ENCODE measurements at places on chromosomes 16 and 17.

DNA sequence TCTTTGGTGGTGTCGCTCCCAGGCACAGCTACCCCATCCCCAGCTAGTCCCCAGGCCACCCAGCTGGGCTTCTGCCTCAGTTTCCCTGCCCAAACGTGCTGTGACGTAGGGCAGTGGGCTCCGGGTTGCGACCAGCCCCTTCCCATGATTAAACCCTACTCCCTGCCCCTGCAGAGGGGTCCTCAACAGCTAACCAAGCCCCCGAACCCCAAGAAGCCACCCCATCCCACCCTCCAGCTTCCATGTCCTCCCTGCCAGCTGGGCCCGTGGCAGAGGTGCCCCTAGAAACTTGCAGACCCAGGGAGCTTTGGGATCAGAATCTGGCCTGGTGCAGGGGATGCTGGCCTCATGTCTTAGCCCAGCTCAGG, 879 bp upstream of the NTN3 start:
- DNase-seq: no peak

GRCh38 chr16:70746040-70746707, 54.8 kb downstream of the VAC14 start:
- no peak for DNase-seq

DNA sequence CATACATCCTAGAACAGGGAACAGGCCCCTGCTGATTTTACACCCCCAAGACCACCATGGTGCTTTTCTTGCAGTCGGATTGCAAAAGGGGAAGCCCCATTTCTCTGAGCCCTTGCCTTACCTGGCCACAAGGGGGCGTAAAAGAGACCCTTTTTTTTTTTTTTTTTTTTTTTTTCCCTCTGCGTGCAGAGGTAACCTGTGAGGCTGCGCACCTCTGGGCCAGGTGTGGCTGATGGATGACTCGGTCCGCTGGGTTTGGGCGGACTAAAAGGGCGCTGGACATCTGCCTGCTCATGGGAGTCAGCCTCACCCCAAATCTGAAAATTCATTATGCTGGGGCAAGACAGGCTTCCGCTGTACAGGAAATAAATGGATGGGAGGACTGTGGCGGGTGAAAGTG, 281.0 kb downstream of the CBLN1 start:
- DNase-seq: no peak

GRCh38 chr17:22303096-22303495, 610.8 kb downstream of the KCNJ18 start:
- no peak for DNase-seq

DNA sequence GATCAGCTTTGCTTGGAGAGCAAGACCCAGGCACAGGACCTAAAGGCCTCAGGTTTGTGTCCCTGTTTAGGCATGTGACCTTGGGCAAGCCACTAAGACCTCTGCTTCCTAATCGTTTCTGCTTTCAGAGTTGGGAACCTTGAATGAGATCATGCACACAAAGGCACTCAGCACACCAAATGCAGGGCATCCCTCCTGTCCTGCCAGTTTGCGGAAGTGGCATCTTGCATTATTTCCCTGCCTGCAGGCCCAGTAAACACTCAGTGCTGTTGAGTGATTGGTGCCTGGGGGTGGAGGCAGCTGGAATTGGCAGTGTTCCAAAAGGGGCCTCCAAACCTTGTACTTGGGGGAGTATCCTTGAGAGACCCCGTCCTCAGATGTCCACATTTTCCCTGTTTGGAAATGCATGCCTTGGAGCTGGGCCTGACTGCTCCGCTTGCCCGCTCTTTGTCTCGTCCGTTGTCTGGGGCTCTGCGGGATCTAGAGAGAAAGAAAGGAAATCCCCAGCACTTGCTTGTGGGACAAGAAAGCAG, 28.7 kb downstream of the MRM1 start:
- DNase-seq: no peak

DNA sequence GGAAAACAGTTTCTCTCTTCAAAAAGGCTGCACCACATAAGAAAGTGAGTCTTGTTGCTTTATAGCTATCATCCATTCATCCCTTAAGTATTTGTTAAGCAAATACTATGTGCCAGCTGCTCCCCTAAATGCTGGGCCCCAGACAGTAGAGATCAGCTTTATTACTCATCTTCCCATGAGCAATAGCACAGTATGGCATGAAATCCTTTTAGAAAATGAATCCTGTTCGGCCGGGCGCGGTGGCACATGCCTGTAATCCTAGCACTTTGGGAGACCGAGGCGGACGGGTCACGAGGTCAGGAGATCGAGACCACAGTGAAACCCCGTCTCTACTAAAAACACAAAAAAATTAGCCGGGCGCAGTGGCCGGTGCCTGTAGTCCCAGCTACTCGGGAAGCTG, 99.5 kb downstream of the MYO1D start:
- DNase-seq: no peak

DNA sequence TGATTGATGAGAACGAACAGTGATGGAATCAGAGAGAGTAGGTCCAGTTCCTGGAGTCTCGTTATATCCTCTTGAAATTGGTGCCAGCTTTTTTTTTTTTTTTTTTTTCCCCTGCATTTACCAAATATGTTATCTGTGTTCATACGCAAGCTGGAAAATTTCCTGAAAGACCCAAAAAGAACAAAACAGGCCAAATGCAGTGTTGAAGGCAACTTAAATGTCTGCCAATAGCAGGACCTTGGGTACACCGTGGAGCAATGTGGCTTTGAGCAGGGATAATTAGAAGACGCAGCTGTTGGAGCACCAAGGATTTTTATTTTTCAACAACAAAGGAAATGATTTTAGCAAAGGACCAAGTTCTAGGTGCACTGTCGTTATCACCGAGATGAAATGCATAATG, 105.0 kb downstream of the ABCC6 start:
- DNase-seq: no peak

GRCh38 chr17:59839651-59840328, 53.0 kb downstream of the TUBD1 start:
- DNase-seq: no peak

GRCh38 chr17:17024778-17025300, 17.4 kb upstream of the MPRIP start:
- no peak for DNase-seq

- no peak for DNase-seq
Measured at GRCh38 chr17:52982331-52982730, 823.8 kb upstream of the CA10 start.

- DNase-seq: no peak
Measured at GRCh38 chr17:55124730-55125360, 139.9 kb upstream of the HLF start.

DNA sequence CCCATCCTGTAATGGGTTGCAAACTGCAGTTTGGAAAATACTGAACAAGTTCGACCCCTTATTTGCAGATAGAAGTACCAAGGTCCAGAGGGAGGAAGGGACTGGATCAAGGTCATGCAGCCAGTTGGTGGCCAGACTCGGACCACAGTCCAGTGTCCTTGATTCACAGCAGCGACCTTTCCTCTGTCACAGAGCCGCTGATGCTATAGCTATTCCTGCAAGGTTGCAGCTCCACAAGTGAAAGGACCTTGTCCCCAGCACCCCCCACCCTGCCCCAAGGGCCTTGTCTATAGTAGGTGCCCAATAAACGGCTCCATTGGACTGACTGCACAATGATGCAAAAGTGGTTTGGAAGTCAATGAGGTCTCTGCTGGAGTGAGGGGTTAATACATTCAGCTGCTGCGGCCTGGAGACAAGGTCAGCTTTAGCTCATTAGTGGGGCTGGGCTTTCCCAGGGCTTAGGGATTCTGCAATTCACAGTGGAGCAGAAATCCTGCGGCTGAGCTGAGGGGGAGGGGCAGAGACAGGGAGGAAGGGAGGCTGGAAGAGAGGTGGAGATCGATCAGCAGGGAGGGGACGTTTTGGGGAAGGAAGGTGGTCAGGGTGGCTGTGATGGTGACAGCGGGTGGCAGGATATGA, 13.4 kb upstream of the CRHR1 start:
- DNase-seq: no peak

DNA sequence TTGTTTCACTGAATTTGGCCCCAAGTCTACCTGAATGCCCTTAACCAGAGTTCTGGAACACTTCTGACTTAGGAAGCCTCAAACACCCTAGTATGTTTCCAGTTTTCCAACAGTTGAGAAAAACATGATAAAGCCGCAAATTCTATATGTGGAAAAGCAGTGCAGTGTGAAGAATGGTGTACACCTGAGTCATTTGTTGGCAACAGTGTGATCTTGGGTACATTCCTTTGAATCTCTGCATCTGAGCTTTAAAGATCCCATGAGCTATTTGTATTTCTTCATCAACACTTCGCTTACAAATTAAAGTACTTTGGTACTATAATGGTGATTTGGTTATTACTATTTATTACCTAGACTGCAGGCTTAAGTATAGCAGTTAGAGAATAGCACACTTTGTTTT, 93.6 kb upstream of the TBX2 start:
- DNase-seq: no peak

GRCh38 chr17:63695889-63696288, 4.0 kb downstream of the LIMD2 start:
- DNase-seq: no peak

GRCh38 chr17:12673788-12674187, 8.1 kb downstream of the MYOCD start:
- DNase-seq: no peak

DNA sequence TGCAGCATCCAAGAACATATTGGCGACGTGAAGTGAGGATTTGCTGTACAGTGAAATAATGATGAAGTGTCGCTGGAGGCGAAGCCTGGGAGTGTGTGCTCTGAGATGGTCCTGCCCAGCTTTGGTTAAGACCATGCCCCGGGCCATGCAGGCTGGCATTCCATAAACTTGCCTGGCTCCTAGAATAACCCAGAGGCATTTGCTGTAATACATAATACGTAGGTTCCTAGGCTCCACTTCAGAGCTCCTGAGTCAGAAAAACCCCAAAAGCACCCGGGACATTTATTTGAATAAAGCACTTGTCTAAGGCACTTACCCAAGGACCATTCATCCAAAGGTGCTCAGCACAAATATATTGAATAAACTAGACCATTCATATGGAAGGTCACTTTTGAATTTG, 279.3 kb downstream of the ABCC12 start:
- DNase-seq: no peak

GRCh38 chr16:85391175-85391707, 221.9 kb upstream of the GSE1 start:
- no peak for DNase-seq

DNA sequence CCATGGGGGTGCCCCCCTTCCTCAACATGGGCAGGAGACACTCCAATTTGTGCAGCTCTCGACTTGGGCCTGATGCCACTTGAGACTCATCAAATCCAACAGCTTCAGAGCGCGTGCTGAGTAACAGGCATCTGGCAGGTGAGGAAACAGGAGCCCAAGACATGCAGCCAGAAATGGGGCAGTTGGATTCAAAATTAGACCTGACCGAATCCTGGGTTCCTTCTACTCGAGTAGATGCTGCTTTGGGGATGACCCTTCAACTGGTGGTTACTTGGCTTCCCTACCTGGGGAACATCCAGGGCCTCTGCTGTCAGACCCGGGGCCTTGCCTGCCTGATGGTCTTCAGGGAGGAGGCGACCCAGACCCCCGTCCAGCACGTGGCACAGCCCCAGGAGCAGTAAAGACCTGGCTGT, 488 bp upstream of the NTN3 start:
- no peak for DNase-seq

- no peak for DNase-seq
Measured at GRCh38 chr17:607361-608147, 107.1 kb downstream of the VPS53 start.

DNA sequence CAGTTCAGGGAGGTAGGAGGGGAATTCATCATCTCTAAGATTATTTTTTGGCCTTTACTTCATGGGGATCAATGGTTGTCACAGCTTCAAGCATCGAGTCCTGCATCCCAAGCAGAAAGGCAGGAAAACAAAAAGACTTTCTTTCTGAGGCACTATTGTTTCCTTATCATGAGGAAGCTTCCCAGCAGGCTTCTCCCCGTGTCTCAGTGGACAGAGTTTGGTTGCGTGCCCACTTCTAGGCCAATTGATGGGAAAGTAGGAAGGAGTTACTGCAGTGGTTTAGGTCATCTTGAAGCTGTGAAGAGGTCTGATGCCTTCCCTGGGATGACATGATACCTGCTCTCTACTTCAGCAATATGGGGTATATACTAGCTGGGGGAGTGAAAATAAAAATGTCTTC, 175.3 kb upstream of the CDH13 start:
- DNase-seq: no peak

DNA sequence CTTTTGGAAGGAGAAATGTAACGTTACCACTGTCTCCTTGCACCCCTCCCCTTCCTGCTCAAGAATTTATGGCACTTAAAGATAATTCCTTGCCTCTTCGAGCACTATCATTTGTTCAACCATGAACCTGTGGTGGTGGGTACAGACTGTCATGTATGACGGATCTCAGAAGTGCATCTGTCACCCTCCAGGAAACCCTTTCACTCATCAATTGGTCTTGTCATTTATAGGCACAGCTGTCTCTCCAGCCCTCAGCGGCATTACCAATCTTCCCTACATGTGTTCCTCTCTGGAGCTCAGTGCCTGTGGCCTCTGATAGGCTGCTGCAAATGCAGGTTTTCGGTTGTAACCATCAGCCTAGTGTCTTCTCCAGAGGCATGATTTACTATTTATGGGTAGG, 15.0 kb downstream of the CNTNAP4 start:
- DNase-seq: no peak

DNA sequence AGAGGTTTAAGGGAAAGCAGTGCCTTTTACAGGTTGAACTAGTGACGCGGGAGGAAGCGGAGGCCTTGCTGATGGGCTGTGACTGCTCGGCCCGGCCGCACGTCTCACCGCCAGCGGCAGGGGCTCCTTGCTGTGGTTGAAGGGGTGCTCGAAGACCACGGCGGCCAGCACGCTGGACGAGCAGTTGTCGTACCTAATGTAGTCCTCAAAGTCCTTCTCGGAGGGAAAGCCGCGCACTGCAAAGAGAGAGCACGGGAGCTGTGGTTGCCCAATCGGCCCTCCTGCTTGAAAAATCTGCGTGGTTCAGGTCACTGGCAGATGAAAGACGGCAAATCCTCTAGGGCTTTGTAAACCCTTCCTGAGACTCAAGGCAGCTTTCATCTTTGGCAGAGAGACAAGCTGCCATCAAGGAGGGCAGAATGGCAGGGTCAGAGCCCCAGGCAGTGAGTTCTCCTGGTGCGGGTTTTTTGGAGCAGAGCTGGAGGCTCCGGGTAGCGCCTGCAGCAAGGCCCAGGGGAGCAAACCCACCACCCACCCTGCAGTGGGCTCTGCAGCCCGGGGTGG, 16.1 kb downstream of the ABCA3 start:
- DNase-seq: peak; percentile 66

DNA sequence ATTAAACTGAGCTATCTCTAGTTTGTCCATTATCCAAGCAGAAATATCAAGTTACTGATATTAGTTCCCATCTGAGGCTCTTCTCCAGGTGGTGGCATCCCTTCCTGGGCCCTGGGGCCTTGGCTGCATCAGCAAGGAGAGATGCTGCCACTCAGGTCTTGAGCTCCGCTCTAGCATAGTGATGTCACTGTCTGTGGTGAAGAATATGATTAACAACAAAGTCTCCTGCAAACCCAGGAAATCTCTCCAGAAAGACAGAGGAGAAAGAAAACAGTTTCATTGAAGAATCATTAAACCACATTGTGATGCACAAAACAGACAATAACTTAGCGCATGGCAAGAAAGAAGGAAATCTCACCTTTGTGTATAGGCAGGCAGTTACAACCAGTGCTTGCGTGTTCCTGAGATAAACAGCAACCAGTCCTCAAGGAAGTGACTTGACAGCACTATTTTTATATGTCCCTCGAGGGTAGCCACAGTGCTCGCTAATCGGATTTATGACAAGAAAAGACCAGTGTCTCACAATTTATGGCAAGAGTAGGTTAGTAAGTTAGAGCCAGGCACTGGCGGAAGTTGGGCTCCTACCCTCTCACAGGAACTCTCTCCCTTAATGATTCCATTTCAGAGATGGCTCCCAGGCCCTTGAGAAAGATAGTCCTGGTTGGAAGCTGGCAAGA, 151.1 kb downstream of the AHSP start:
- DNase-seq: no peak

GRCh38 chr17:37774504-37774903, 29.6 kb upstream of the HNF1B start:
- no peak for DNase-seq

Data from D341Med (cell line).